Right atrium auricular region (tissue), 2 donors: ENCODE measurements at places on chromosomes 16 and 17.

DNA sequence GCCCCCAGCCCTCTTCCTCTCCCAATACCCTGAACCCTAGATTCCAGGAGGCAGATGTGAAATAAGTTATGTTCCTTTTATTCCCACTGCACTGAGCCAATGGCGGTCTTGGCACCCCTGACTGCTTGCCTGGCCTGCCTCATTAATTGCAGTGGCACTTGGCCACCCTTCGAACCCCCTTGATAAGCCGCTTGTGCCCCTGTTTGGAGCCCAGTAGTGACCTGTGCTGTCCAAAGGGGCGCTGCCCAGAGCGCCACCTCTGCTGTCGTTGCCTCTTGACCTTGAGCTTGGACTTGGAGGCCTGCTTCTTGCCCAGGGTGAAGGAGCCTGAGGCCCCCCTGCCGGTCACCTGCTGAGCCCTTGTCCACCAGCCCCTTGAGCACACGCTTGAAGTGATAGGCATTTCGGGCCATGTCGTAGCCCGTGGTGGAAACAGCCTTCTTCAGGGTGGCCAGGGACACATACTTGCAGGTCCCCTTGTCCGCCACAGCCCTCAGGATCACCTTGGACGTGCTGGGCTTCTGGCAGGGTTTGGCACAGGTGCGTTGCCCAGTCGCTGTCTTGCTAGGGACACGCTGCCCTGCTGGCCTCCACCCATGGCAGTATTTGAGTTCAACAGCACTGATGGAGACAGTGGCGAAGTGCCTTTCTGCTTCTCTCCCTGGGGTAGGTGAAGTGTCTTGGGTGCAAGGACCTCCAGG is 5.7 kb downstream of the SGCA start:
- DNase-seq = no peak

GRCh38 chr17:4235372-4236279 is 28.2 kb downstream of the ANKFY1 start:
- no peak for DNase-seq

DNA sequence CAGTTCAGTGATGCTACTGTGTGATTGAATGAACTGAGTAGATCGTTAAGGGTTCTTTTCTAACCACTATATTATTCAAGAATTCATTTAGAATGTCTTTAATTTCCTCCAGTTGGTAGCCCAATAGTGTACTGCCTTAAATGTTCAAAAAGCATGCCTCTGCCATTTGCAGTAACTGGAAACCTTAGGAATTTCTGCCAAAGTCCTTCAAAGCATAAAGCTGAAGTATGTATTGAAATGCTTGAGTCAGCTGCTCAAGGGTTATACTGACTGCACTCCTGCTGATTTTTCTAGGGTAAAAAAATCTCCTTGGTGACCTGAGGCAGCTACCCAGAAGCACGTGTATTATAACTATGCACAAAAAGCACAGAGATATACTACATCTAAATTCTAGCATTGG is 56.5 kb downstream of the SNTB2 start:
- no peak for DNase-seq

DNA sequence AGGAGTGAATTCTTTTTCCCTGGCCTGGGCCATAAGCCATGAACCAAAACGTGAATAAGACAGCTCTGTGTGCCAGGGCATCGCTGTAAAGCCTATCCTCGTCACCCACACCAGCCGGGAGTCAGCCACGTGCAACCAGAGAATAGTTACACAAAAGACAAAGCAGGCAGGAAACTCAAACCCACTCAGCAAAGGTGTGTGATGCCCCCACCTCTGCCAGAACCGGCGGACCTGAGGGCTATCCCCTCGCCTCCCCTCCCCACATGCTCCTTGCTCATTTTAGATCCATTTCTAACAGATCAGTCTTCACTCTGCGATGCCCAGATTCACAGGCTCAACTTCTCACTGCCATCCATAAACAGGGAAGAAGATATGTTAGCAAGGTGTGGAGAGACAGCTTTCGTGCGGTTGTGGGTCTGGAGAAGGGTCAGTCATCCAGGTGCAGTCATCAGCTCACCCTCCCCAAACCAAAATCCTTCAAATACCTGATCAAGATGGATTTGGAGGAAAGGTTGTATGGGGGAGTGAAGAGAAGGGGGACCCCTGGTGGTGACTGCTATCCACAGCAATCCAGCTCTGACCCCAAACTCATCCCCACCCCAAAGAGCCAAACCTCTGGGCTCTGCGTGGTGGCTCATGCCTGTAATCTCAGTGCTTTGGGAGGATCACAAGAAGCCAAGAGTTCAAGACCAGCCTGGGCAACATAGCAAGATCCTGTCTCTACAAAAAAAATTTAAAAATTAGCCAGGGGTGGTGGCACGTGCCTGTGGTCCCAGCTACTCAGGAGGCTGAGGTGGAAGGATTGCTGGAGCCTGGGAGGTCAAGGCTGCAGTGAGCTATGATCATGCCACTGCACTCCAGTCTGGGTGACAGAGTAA is 219.2 kb downstream of the C16orf78 start:
- DNase-seq = peak; percentile 58

DNA sequence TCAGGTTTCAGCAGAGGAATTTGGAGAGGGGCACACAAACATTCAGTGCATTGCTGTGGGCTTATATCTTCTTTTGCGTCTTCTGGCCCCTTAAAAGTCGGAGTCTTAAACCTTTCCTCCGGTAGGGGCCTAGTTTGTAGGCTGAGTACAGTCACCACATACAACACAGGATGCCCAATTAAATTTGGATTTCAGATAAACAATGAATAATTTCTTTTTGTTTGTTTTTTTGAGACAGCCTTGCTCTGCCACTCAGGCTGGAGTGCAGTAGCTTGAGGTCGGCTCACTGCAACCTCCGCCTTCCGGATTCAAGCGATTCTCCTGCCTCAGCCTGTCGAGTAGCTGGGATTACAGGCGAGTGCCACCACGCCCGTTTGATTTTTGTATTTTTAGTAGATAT is 26.7 kb upstream of the ADORA2B start:
- DNase-seq = no peak

- no peak for DNase-seq
Measured at GRCh38 chr16:90004577-90004976, 14.7 kb downstream of the DBNDD1 start.

GRCh38 chr17:67124450-67125148 is 80.2 kb downstream of the CACNG1 start:
- no peak for DNase-seq

GRCh38 chr17:78267253-78268073 is 36.0 kb downstream of the TMEM235 start:
- DNase-seq = no peak

DNA sequence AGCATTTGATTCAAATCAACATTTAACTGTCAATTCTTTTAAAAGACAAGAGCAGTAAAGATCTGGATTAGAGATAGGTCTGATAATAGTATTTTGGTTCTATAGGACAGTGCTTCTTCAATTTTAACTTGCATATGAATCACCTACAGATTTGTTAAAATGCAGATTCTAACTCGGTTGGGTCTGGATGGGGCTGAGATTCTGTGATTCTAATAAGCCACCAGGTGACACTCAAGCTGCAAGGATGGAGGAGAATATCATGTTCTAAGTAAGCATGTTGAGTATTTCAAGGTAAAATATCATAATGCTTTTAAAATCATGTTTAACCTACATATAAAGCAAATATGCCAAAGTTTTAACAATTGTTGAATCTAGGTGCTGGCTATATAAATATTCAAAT is 15.8 kb downstream of the TSPOAP1 start:
- DNase-seq = no peak

DNA sequence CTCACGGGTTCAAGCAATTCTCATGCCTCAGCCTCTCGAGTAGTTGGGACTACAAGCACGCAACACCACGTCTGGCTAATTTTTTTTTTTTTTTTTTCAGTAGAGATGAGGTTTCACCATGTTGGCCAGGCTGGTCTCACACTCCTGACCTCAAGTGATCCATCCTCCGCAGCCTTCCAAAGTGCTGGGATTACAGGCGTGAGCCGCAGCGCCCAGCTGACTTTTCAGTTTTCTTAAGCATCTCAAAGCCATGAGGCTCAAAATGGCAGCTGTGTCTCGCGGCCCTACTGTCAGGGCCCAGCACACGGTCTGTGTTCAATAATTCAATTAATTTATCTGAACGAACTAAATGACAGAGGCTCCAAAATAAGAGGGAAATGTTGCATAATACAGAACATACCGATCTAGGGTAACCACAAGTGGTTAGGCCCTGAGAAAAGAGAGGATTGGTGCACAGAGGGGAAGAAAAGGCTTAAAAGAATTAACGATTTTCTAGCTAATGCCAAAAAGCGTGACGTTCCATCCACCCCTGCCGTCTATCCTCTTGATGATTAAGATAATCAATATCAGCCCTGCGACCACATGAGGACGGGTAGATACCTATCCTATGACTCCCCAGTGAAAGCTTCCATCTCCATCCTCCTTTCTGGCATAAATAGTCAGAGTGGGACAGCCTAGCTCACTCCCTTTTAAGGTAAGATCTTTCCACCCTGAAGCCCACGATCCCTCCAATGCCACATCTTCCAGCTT is 136.9 kb downstream of the SLC39A11 start:
- no peak for DNase-seq

DNA sequence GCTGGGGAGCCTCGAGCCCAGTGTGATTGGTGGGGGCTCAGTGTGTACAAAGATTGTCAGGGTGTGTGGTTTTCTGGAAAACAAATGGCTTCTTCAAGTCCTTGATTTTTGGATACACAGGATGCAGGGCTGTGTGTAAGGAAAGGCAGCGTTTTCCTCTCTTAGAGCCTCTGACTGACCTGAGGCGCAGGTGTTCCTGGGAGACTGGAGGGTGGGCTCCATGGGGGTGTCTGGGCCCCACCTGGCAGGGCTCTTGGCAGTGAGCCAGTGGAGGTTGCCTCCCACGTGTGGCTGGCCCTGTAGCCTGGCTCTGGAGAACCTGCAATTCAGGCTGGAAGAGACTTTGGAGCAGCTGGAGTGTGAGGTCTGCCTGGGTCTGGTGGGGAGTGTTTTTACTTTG is 5.0 kb downstream of the FOXK2 start:
- no peak for DNase-seq

DNA sequence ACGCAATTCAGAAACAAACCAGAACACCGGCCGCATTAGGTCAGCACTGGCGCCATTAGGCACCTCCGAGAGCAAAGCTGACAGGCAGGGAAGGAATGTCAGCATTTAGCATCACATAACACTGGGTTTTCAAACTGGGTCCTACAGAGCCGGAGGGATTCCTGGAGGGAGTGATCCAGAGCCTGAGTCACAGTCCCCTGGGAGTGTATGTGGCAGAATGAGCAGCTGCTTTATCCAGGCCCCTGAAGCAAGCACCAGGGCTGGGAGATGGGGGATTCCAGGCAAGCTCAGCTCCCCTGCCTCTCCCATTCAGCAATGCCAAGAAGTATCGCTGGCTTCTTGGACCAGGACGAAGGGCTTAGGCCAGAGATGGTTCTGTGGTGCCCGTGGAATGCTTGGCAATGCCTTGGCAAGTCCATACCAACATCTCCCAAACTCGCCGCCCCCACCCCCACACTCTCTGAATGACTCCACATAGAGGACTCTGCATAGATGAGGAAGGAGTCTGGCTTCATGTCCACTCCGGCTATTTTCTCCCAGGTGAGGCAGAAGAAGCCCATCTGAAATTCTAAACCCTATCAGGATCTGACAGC is 20.4 kb downstream of the GAS7 start:
- DNase-seq = no peak

GRCh38 chr17:66373944-66374817 is 71.8 kb downstream of the PRKCA start:
- no peak for DNase-seq

GRCh38 chr17:45801421-45801820 is 17.3 kb downstream of the CRHR1 start:
- DNase-seq = no peak

- no peak for DNase-seq
Measured at GRCh38 chr17:69551212-69552010, 136.9 kb downstream of the MAP2K6 start.

- DNase-seq = no peak
Measured at GRCh38 chr17:6786618-6787017, 10.6 kb downstream of the FBXO39 start.

DNA sequence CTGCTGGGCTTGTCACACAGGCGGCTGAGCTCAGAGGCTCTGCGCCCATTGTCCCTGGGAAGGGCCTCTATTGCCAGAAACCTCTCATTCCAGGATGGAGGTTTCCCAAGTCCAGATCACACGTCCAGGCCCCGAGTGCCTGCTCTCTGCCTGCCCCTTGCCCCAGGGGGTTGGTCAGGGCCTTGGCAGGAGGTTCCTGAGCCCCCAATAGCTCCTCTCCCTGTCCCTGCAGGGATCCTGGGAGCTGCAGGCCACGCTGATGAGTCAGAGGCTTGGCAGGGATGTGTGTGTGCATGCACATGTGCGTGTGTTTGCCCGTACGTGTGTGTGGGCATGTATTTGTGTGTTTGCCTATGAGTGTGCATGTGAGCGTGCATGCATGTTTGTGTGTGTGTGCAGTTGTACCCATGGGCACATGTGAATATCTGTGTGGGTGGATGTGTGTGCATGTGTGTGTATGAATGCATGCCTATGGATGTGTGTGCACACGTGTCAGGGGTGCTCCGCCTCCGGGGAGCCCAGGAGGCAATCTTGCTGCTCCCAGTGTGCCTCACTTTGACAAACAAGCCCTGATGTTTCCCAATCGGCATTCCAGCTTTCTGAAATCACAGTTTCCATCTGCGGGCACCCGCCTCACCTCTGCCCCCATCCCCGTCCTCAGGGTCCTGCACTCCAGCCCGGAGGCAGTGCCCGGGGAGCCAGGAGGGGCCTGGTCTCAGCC is 98.4 kb upstream of the GSE1 start:
- peak; percentile 83 for DNase-seq

GRCh38 chr17:7853691-7854038 is 1.2 kb upstream of the TMEM88 start:
- no peak for DNase-seq

- DNase-seq = no peak
Measured at GRCh38 chr17:50517504-50518383, 9.5 kb downstream of the MYCBPAP start.

DNA sequence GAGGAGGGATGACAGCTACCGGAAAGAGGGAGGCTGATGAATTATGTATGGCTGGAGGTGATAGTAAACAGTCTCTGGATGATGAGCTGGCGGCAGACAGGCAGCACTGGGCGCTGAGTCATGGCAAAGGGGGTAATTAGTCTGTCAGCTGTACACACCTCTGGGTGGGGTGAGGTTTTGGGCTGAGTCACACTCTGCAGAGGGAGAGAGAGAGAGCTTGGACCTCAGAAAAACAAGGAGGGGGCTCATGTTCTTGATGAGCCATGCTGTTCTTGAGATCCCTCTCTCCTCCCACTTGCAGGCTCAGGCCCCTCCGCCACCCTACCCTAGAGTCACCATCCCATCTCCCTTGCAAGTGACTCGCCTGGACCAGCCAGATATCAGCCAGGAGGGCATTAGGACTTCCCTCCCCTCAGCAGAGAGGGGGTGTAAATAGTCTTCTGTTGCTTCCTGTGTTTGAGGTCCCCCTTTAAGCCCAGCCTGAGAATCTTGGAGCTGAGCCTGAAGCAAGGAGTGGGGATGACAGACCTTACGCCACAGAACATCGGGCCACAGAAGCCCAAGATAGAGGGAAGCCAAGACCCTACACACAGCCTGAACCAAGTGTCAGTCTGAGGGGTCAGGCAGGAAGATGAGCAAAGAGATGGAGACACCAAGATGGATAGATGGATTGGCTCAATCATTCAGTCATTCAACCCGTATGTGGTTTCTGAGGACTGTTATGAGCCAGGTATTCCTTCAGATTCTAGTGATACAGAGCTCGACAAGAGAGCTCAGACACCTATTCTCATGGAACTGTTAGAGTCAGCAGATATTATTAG is 383.2 kb upstream of the CCL2 start:
- DNase-seq = no peak

- no peak for DNase-seq
Measured at GRCh38 chr17:7673239-7673638, 14.1 kb downstream of the TP53 start.
